H4 (cell line): ENCODE measurements at places on chromosomes 2 and 18. TPM values are rescaled to one million over a fixed set of nuclear protein-coding genes. Genes with fewer than 3 reads are reported as not detected.

Gene SMAD4
- 46.0 and 87.2 TPM in 2 replicates for total RNA-seq

Gene HSPD1
- total RNA-seq: 364 and 452 TPM in 2 replicates

Gene PJVK
- total RNA-seq: 1.1 and 2.5 TPM in 2 replicates

- no peak for DNase-seq
These were observed 107.5 kb downstream of the EIPR1 start for GRCh38 chr2:3270095-3270478.

DNA sequence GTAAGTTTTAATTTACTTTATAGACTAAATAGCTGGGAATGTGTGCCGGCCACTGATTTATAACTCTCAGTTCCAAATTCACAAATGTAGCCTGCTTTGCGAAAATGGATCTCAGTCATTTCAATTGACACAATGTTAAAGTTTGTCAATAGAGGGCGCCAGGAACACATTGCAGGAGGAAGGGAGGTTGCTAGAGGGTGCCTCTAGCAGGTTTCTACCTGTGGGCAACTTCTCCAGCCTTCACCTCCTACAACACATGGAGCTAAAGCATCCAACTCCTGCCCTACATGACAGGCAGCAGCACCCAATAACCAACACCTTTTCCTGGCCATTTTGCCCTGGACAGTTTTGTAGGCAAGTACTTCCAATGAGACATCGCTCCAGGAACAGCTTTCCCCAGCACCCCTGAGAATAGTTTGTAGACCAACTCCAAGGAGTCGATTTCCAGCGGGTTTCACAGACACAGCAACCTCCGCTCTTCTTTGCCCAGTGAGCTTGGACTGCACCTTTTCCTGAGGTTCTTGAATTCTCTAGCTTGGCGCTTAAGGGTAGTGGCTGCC, 784.8 kb upstream of the CDH2 start:
- peak; percentile 43 for DNase-seq
